ENCODE measurements at places on chromosomes 3 and 15.

- peak; percentile 48 for DNase-seq
Observed at GRCh38 chr3:33791477-33792166, 6.8 kb upstream of the PDCD6IP start.

GRCh38 chr15:39830166-39830565, 47.5 kb upstream of the FSIP1 start:
- DNase-seq, result no peak

DNA sequence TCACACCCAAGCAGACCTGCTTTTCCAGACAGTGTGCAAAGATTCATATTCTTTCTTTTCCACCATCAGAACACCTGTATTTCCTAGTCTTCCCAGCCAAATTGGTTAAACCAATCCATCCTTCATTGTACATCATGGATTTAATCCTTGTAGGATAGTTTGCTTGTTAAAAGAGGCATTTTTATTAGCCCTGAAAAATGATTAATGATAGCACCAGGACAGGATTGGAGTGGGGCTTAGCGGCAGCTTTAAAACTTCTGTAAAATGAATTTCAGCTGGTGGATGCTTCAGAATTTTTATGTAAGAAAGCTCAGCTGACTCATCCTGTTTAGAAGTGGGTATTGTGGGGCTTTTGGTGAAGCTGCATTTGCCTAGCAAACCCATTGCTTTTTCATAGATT, 36.1 kb upstream of the ARHGEF26 start:
- DNase-seq, result no peak

- no peak for DNase-seq
Observed at GRCh38 chr3:69738859-69739203, 433 bp upstream of the MITF start.

DNA sequence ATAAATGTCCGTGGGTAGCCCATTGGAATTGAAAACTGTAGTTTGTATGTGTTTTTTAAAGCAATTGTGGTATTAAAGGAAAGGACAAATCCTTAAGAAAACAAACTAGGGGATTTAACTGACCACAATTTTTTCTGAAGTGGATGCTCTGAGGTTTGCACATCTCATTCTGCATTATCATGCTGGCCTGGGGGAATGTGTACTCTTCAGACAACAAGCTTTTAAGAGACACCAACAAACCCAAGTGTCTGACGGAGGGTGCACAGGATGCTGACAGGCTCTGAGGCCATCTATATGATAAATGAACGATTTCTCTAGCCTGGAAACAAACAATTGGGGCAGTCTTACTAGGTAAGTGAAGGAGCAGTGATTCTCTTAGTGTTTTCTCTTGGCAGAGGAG, 9.1 kb downstream of the LINS1 start:
- no peak for DNase-seq

DNA sequence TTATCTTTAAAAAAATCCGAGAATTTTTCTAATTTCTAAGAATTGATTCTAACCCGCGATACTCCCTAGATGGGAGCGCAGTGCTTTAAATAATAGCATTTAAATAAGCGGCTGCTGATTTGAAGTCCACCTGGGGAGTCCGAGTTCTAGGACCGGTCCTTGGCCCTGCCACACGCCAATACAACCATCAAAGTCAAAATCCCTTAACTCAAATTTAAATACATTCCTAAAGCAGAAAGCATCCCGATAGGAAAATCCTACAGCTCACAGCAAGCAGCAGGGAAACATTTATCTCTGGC, 508 bp upstream of the ECT2 start:
- DNase-seq, result no peak

DNA sequence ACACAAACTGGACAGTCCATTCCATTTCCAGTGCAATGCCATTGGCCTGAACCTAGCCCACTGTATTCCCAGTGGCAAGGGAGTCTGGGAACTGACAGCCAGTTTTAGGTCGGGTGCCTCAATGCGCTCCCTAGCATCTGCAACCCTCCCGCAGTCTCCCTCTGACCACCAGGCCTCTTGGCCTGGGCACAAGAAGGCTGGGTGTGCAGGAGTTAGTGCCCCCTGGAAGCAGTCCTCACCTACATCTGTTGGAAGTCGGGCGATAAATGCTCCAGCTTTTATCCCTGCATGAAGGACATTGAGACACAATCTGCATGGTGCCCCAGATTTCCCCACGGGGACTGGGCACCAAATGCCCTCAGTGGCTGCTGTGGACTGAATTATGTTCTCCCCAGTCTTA, 12.7 kb downstream of the C3orf22 start:
- DNase-seq, result no peak

DNA sequence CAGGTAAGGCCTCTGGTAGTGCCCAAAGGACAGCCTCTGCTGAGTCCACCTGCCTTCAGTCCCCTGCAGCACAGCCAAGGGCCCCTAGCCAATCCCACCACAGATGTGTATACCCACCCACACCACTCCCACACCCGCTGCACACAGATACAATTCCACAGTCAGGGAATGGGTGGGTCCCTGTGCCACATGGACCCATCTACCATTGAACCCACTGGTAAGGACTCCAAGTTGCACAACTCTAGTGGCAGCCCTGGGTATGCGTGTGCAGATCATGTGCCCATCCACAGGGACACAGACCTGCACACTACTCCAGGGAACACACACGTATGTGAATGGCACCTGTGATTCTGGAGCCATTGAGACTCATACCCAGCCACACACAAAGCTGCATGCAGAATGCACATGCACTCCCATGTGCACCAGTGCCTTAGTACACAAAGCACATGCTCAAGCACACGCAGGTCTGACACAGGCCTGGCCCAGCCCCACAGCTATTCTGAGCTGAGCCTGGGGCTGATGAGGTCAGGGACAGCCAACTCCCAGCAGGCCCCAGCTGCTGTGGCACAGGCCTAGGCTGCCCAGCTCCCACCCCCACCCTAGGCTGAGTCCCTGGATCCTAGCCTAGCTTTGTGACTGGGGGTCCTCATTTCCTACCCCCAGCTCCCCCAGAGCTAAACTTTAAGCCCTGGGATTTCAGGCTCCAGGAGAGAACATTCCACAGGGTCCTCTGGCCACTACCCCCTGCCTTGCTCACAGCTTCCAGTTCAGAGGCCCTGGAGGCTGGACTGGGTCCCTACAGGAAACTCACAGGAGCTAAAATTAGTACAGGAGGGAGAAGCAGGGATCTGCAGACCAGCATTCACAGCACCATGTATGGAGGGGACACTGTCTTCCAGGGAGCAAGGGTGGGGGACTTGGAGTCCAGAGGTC, 2.7 kb upstream of the ALS2CL start:
- no peak for DNase-seq

GRCh38 chr3:31768479-31769125, 212.5 kb downstream of the OSBPL10 start:
- DNase-seq, result peak; percentile 57

DNA sequence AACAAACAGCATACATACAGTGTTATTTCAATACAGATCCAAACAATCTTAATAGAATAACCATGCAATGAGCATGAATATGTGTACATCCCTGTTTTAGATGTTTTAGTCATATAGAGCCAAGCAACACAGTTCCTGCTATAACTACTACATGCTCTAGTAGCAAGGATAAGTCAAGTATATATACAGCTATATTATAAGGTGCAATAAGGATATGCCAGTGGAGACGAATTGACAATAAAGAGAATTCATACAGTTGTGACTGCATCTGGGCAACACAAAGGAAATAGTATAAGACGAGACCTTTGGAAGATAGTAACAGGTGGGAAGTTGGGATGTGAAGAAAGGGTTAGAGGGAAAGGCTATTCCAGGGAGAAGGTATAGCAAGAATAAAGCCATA, 103.4 kb downstream of the TPRG1 start:
- no peak for DNase-seq

DNA sequence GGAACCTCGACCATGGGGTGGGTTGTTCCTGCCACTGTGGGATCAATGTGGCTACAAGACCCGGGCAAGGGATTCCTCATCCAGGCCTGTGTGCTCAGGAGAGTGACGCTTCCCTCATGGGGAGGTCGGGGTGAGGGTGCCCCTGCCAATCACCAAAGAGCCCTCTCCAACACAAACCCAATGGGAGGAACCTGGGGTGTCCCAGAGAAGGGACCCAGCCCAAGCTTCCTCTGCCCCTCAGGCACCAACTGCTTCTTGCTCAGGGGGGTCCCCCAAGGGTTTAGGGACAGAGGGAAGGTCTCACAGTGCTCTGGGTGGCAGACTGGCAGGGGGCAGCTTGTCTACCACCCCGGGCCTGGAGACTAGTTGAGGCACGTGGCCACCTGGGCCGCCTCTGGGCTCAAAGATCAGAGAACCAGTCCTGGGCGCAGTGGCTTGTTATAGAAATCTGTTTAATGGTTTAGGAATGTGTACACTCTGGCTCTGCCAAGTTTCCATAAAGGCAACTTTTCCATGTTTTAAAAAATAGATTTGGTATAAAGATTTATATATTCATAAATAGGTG, 26.6 kb downstream of the GP9 start:
- no peak for DNase-seq

DNA sequence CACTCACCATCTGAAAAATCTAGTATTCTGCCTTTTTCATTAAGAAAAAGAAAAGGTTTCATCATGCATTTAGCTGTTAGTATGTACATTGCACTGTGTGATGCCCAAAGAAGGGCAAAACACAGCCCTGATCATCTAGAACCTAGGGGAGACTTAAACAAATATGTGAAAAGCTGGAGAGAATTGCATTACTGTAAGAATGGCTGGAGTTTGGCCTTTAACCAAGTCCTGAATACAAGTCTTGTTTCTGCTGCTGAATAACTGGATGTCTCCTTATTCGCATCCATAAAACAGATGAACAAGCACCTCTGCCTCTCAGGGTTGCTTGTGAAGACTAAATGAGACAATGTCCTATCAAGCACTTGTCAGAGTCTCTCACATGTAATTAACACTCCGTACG, 233.4 kb upstream of the LRTM1 start:
- no peak for DNase-seq

DNA sequence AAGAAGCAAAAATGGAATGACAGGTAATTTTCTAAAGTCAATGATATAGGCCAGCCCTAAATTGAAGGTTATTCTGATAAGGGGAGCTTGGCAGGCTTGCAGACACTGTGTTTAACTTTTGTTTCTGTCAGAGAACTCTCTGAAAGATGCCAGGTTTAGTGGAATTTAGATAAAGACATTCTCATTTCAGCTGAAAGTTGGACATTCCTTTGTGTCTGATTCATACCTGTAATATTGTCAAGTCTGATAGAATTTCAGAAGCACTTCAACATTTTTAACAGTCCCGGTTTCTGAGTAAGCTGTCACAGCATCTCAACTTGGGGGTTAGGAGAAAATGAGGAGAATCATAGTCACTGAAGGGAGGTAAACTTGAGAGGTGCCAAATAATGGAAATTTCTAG, 84.0 kb downstream of the DIPK2A start:
- DNase-seq, result no peak

- no peak for DNase-seq
Observed at GRCh38 chr3:123321806-123322205, 120.1 kb downstream of the SEC22A start.

GRCh38 chr3:153066983-153067382, 95.0 kb upstream of the RAP2B start:
- no peak for DNase-seq

GRCh38 chr3:149080699-149081091, 5.6 kb downstream of the HLTF start:
- no peak for DNase-seq

- no peak for DNase-seq
Observed at GRCh38 chr3:123404391-123404790, 44.5 kb downstream of the ADCY5 start.

DNA sequence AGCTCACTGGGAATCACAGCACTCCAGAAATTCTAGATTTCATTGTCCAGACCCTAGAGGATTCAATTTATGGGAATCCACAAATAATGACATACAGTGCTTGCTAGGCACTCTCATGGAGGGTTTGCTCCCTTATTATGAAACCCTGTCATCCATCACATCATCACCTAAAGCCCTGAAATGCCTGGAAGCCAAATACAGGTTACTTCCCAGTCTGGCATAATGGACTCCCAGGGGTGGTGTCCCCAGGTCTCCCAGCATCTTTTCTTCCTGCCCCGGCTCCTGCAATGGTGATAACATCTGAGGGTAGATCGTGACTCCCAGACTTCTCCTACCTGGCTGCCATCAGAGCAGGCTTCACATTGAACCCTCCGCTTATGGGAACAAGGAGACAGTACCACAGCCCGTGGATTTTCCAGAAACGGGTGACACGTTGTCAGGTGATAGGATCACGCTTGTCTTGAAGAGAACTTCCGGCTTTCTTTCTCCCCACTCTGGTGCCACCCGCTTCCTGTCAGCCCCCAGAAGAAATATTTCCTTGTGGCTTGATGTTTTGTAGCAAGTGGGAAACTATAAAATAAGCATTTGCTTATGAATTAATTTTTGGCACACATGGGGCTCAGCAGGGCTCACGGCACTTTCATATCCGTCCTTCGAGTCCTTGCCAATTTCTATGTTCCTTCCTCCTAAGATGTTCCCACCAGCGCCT, 238.7 kb upstream of the BHLHE40 start:
- DNase-seq, result no peak

- DNase-seq, result peak; percentile 27
Observed at GRCh38 chr3:72746430-72747411, 101.5 kb downstream of the SHQ1 start.

DNA sequence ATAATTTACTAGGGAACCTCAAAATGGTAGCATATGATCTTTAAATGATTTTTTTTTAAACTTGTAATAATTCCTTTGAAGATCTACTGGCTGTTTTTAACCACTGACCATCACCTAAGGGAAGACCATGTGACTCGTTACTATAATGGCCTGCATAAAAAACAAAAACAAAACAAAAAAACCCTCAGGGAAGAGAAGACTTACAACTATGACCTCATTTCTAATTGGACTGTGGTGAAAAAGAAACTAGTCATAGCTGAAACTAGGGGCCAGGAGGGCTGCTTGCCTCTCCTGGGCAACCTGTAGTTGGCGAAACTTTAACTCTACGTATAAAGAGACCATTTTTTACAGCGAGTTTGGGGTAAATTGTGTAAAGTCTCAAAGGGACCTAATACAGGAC, 23.0 kb downstream of the PAQR9 start:
- no peak for DNase-seq

DNA sequence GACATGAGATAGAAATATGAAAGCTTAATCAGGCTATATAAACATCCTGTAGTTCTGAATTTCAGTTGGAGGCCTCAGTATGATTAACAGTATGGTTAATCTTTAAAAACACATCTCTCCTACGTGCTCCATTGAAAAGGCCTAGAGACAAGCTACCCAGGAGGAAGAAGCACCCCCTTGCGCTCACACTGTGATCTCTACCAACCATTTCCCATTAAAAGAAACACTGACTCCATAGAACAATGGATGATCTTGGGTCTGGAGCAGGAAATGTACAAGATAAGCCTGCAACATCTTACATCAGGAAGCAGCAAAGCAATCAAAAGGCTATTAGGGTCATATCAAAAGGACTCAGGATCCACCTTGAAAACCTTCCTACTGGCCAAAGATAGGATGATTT, 3.4 kb upstream of the EOGT start:
- DNase-seq, result no peak

- no peak for DNase-seq
Observed at GRCh38 chr3:126135406-126136076, 44.8 kb downstream of the ALDH1L1 start.

DNA sequence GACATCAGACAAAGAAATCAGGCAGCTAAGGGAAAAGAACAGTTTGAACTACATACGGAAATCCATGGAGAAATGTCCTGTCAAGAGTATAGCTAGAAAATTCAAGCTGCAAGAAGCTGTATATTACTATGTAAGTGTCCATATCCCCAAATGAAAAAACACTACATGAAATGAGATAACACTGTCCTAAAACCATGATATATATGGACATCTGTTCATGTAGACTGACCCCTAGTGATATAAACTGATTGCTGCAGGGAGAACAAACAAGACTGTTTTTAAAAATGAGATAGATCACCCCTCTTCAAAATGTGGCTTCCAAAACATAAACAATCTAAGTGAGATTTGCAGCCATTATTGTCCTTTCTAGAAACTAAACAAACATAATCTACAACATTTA, 985.6 kb downstream of the EPHA3 start:
- peak; percentile 8 for DNase-seq
